ENCODE measurements at places on chromosomes 4 and X.

DNA sequence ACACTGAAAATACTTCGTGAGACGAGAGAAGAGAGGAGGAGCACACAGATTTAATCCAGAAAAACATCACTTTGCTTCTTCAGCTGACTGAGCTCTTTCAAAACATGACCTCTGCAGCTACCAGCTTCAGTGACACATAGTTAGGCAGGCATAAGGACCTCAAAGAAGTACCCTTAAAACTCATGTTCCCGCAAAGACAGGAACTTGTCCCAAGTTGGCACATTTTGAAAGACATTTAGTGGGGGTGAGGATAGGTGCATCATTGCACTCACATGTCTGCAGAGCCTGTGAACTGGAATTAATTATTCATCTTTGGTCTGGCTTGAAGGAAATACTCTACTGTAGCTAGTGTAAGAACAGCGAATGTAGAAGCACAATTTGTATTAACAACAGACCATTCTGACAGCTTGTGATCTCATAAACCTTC is 221.8 kb downstream of the MGST2 start:
- no peak for DNase-seq

DNA sequence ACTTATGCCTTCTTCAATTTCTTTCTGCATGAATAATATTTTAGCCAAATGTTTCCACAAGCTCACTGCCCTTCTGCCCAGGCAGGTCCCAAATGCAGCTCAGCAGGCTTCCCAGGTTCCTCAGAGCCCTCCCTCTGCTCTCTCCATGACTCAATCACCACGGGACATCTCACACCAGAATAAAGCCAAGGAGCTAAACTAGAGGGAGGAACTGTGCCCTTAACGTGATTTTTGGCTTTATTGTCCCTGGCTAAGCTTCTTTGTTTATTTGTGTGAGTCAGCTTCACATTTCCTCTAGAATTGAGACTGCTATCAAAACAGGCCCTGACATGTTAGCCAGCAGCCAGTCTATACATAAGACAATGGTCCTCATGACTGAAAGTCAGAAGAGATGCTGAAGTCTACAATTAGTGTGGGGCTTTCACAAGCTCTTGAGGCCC is 186.4 kb upstream of the GALNT7 start:
- DNase-seq: no peak

DNA sequence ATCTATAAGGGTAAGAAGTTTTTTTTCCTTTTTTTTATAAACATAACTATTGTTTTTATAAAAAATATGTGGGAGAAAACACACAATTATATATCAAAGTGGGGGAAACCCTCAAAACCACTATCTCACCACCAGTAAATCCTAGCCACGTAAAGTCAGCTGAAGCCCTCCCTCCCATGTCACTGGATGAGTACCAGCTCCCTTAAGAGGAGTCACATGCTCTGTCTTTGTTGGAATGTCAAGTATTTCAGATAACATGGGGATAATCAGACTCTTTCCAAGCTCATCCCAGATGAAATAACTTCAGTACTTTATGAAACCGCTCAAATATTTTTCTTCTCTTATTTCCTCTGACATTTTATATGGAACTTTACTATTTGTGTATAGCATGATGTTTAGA is 2.4 kb downstream of the MYOZ2 start:
- DNase-seq: peak; percentile 23

- no peak for DNase-seq
These were observed 9.2 kb upstream of the EIF4E start for GRCh38 chr4:98937986-98938720.

- peak; percentile 81 for DNase-seq
These were observed 59.9 kb downstream of the GSPT2 start for GRCh38 chrX:51802917-51803688.

- no peak for DNase-seq
These were observed 212.8 kb upstream of the PDE5A start for GRCh38 chr4:119841361-119841760.

- DNase-seq: no peak
These were observed 40.8 kb downstream of the SLC34A2 start for GRCh38 chr4:25696409-25696808.

Data from CD4-positive, alpha-beta T cell treated with Interleukin-17A for 1 hour (primary cell).